ENCODE measurements at places on chromosomes 6 and 20.

DNA sequence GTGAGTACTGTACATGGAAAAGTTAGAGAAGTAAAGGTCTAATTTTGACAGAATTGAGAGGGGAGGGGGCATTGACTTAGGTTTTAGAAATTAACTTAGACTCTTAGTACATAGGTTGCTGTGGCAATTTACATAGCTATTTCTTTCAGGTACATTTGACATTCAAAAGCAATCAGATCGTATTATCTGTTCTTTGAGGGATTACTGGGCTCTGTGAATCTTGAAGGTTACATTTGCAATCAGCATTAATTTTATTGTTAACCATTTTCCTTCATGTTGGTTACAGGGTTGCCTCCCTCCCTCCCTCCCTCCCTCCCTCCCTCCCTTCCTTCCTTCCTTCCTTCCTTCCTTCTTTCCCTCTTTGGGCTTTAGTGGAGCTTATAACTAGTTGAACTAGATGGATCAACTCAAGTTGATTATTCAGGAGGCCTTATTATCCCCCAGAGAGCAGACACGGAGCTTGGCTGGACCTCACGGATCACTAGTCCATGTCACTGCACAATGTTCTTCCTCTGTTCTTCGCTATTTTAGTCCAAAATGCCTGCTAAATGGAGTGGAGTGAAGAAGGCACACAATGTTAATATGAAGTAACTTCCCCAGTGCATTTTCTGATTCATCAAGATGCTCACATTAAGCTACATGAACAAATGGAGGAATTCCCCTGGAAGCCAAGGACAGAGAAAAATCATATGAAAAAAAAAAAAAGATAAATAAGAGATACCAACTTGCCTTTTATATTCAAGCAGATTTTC is 87.8 kb downstream of the PLCB4 start:
- no peak for DNase-seq

DNA sequence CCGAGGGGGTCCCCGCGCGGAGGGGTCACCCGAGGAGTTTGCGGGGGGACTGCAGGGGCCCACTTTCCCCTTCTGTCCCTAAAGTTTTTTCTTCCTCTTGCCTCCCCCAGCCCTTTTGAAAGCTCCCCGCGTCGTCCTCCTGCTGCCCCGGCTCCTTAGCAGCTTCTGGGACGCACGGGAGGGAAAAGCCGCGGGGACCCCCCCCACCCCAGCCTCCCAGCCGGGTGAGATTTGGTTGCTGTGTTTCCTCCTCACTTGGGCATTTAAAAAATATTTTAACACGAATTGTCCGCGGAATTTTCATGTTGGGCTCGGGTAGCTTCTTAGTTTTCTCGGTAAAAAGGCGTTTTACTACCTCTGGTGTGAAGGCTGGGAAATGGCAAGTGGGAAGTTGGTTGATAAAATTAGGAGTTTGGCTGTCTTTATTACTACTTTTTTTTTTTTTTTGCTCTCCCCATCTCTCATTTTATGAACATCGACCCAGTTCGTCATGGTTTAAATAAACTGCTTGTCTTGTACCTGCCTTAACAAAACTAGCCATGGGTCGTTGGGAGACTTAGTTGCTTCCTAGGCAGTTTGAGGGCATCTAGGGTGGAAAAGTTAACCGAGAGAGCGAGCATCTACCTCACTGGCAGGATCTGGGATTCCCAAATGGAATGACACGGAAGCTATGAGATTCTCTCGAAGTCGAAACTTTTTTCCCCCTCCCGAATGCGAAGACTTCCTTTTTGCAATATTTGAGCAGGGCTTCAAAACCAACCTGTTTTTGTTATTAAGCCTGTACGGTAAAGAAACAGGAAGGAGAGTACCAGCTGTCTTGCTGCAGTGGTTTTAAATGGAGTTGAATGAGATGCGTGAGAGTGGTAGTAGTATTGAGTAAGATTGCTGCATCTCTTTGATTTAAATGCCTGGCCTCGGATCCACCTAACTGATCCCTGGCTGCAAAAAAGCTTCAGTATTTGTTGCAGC is 868 bp downstream of the NCOA3 start:
- DNase-seq = no peak

GRCh38 chr6:25278914-25279747 is at the start of gene CARMIL1:
TSS of gene CARMIL1 (plus strand) at chr6:25279374. CDS start at chr6:25279796, 422 bp downstream.
- peak; percentile 34 for DNase-seq

- DNase-seq = peak; percentile 25
Observed at GRCh38 chr20:44056010-44056698, 130.8 kb downstream of the JPH2 start.

DNA sequence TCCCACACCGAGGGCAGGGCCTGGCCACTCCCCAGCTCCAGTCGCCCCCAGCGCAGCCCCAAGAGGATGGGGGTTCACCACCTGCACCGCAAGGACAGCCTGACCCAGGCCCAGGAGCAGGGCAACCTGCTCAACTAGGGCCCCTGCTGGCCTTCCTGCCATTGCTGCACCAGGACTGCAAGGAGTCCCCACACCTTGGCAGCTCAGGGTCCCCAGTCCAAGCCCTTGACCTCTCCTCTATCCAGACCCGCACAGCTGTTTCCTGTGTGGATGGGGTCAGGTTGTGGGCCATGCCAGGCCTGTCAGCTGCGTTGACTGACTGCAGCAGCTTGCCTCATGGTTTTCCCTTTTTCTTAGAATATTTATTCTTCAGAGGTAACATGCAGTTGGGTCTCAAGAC is 4.4 kb downstream of the LRRC73 start:
- no peak for DNase-seq

DNA sequence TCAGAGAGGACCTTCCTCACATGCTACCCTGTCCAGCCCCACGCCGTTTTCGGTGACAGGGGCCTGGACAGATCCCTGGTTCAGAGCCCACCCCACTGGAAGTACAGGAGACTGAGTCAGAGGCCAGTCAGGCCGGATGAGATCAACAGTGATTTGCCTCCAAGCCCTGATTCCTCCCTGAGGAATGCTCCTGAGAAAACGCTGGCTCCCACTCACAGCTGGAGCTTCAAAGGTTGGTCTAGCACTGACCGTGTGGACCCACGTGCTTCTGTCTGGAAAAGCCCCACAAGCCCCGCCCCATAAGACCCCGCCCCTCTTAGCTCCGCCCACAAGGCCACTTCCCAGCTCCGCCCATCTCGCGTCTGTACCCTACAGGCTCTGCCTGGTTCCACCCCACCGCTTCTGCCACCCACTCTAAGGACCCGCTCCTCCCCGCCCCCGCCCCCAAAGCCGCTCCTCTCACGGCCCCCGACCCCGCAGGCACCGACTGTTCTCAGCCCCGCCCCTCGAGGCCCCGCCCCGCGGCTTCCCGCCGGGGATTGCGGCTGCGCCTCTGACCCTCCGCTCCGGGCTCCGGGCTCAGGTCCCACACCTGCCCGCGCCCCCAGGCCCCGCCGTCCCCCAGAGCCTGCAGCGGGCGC is 64.9 kb upstream of the BHLHE23 start:
- no peak for DNase-seq

- no peak for DNase-seq
Observed at GRCh38 chr6:158793432-158793831, 25.7 kb downstream of the EZR start.

DNA sequence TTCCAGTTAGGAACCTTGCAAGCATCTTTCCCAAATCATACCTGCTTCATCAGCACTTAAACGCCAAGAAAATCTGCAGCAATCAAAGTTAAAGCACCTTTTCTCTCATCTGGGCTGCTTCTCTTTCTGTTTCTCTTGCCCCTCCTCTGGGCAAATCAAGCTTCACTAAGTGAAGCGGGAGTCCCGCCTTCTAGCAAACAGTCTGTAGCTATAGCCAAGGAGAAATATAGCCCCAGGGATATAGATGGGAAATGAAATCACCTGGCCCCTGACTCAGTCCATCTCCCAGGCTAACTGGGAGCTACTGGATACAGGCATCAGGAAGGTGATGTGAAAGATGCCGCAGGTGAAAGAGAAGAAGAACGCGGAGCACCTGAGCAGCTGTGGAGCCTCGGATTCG is 481.9 kb downstream of the C6orf118 start:
- DNase-seq = no peak

DNA sequence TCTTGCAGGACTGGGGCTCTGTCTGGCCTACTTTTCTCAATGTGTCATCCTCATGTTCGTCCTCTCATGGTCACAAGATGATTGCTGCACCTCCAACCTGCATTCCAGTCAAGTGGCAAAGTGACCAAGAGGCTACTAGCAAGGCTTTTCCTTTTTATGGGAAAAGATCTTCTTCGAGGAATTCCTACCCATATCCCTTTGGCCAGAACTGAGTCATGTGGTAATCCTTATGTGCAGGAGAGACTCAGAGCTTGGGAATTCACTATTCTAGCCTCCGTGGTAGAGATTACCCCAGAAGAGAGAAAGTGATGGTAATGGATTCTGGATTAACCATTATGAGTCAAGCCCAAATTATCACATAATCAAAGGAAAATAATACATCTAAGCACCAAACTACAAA is 162.7 kb downstream of the KCNQ5 start:
- no peak for DNase-seq

DNA sequence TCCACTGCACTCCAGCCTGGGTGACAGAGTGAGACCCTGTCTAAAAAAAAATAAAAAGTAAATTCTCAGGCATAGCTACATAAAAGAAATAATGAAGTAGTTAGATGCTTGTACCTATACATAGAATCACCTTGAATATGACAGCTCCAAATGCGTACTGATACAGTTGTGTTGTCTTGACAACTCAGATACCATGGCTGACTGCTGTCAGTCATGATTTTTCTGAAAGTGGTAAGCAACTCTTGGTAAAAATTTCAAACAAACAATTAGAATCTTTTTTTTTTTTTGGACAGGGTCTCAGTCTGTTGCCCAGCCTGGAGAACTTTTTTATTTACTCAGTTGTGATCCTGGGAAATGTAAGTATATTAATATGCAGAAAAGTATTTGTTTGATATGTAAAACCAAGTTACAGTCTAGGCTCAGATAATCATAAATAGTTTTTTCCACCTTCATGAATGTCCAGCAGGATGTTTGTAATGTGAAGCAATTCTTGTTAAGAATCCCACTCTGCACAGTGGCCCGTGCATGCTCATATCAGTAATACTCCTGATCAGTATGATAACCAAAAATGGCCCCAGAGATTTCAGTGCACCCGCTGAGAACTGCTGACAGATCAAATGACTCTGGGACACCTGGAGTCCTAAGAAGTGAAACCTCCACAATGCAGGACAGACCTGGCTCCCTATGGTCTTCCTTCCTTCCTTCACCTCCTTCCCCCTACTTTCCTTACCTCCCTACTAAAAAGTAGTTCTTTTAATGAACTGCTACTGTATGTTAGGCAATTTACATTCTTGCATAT is 14.0 kb upstream of the MAPK13 start:
- DNase-seq = no peak

- DNase-seq = no peak
Observed at GRCh38 chr6:82248273-82248735, 760 bp upstream of the IBTK start.

DNA sequence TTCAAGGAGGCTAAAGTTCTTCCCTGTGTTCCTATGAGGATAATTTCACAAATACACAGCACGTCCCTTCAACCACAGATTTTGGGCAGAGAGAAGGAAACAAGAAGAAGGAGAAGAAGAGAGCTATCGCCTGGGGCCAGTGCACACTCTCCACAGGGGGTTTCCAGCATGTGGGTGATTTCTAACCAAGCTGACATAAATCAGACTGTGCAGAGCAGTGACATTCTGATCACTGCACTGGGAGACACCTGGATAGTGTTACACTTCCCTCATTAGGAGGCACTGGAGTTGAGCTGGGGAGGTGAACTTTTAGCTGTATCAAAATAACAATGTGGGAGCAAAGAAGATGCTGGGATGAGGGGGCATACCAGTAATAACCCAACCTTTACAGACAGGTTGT is 71.8 kb upstream of the CENPW start:
- no peak for DNase-seq

GRCh38 chr6:30321692-30322388 is 4.9 kb upstream of the TRIM39 start:
- DNase-seq = no peak

Measured in activated naive CD8-positive, alpha-beta T cell treated with anti-CD3 and anti-CD28 coated beads, Interleukin-2, amount 50 U/mL, for 16 hours (primary cell).